ENCODE measurements at places on chromosomes 11 and 22.
A peak's percentile ranks its signal among the peaks of the same experiment; 100 is the strongest.

GRCh38 chr11:61975638-61976419 is 8.4 kb upstream of the FTH1 start:
- DNase-seq: no peak

- DNase-seq: no peak
These were observed 194.6 kb upstream of the CARD18 start for GRCh38 chr11:105334025-105334714.

- DNase-seq: no peak
These were observed 26.2 kb downstream of the UBASH3B start for GRCh38 chr11:122681735-122682134.

GRCh38 chr11:105612771-105613170 is 2.9 kb downstream of the GRIA4 start:
- no peak for DNase-seq

DNA sequence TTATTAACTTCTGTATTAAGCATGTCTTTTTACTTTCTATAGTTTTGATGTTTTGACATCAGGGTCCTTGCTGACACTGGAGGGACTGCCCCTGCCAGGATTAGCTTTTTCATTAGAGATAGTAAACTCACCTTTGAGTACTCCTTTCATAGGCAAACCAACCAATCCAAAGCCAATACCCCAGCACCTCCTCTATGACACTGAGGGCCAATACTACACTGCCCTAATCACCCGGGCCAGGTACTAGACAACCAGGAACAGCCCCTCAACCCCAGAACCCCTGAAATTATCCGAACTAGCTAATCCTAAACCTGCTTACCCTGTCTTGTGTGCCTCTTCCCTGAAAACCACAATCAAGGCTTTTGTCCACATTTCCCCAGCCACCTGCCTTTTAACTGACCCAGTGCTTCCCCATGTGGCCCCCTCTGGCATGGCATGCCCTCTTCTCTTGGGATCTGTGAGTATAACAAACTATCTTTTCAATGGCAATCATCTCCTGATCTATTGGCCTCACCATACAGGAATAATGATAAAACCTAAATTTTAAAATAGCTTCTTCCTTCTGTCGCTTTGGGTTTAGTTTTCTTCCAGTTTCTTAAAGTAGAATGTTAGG is 31.2 kb downstream of the RAB6A start:
- DNase-seq: peak; percentile 62

GRCh38 chr11:32121012-32121411 is 30.1 kb downstream of the RCN1 start:
- DNase-seq: no peak

DNA sequence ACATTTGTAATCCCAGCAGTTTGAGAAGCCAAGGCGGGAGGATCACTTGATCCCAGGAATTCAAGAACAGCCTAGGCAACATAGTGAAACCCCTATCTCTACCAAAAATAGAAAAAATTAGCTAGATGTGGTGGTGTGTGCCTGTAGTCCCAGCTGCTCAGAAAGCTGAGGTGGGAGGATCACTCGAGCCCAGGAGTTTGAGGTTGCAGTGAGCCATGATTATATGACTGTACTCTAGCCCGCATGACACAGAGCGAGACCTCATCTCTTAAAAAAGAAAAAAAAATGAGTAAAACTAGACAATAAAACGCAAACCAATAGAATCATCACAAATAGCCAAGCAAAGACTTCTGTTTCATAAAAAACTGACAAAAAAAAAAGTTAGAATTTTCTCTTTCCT is 21.8 kb downstream of the NUCB2 start:
- DNase-seq: no peak
